ENCODE measurements at places on chromosomes 11 and 22.

- DNase-seq, result no peak
These were observed 337 bp downstream of the OR52B6 start for GRCh38 chr11:5581014-5581413.

- DNase-seq, result peak; percentile 20
These were observed 44.4 kb downstream of the SVIP start for GRCh38 chr11:22785251-22785650.

DNA sequence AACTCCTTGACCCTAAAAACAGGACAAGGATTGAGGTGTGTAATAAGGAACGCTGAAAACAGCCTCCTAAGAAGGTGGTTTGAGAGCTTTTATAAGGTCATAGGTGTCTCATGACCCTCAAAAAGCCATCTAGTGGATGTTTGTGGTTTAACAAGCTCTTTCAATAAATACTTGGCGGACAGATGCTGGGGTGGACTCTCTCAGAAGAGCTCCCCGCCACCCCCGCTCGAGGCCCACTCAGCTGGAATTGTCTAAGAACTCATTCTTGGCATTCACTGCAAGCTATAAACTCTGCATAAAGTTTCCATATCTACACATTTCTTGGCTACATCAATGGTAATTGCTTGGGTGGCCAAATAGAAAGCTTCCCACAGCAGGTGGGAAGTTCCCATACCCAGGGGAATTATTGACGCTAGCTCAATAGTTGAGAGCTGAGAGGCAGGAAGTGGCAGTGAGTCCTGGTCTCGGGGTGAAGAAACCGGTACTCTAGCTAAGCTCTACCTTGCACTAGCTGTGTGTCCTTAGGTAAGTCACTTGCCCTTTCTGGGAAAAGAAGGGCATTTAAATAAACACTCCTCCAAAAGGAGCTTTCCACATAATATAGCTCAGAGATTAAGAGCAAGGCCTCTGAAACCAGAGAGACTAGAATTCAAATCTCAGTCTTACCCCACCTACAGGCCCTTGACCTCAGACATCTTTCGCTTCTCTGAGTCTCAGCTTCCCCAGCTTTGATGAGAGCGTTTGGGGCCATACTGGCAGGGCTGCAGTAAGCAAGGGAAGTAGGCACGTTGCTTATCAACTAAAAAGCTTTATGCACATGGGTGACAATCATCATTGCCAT is 6.4 kb downstream of the MS4A15 start:
- no peak for DNase-seq

GRCh38 chr11:46345881-46346484 is 1.3 kb upstream of the DGKZ start:
- peak; percentile 55 for DNase-seq

GRCh38 chr11:41175304-41175972 is 284.0 kb downstream of the LRRC4C start:
- DNase-seq, result peak; percentile 32

- DNase-seq, result peak; percentile 84
These were observed at the start of gene OSBP2 for GRCh38 chr22:30694640-30695350. Gene OSBP2, plus strand, starts transcription at chr22:30694874. Its CDS starts 36 bp downstream, at chr22:30694910.

DNA sequence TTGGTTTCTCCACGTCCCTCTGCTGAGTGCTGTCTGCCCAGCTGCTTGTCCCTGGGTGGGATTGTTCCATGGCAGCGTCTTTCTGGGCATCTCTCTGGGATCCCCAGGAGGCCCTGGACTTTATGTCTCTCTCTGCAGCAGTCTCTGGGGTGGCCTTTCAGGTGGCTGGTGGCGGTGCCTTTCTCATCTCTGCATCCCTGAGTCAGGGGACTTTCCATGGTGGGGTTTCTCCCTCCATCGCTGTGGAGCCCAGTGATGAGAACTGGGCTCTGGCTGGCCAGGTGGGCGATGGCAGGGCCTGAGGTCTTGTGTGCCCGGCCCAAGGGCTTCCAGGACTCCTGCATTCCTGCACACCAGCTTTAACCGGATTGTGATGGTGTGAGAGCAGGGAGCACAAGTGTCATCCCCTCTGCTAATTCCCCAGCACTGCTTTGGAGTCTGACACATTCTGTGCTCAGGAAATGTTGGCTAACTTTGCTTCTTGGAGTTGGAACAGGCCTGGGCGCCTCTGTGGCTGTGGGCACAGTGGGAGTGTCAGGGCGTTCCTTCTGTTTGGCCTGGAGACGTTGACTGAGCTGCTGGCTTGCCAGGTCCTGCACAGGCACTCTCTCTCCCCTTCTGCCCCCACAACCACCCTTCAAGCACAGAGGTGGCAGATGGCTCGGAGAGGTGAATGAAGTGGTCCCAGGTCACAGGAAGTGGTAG is 27.9 kb downstream of the FAM83F start:
- DNase-seq, result no peak

GRCh38 chr11:36822829-36823228 is 224.8 kb upstream of the RAG2 start:
- DNase-seq, result no peak

GRCh38 chr22:37654563-37655251 is 3.8 kb upstream of the PDXP start:
- no peak for DNase-seq

- no peak for DNase-seq
These were observed 160.2 kb downstream of the FAT3 start for GRCh38 chr11:92384802-92385201.

- no peak for DNase-seq
These were observed 202.8 kb upstream of the GRIA4 start for GRCh38 chr11:105407101-105407500.

DNA sequence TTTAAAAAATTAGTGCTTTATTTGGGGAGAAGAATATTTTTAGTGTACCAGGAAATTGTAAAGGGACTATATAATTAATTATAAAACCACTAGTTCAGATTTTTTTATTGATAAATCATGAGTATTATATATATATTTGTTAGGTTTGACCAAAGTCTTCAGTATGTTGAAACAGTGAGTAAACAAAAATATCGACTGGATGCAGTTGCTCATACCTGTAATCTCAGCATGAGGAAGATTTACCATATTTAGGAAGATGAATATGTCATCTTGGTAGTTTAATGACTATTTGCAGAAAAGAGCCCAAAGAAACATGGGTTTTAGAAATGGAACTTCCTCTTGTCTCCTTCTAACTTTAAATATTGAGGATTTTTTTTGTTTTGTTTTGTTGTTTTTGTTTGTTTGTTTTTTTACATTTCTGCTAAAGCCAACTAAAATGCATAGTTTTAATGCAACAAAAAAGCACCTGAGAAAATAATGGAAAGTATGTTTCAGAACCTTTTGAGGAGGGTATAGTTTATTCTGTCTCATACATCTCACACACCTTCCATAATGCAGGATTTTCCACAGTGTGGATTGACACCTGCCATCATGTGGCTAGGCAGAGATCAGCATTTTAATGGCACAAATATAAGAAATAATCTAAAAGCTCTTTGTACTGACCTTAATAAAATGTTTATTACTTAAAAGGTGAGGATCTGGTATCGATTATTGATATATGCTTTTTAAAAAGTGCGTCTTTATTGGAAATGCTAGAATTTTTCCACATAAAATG is 114.3 kb downstream of the ARHGAP42 start:
- DNase-seq, result no peak

- no peak for DNase-seq
These were observed 1.3 kb downstream of the ARHGEF12 start for GRCh38 chr11:120337355-120338106.

- no peak for DNase-seq
These were observed 361 bp downstream of the SRPRA start for GRCh38 chr11:126268361-126268707.

- no peak for DNase-seq
These were observed 36.5 kb downstream of the OSBPL5 start for GRCh38 chr11:3128356-3129180.

- DNase-seq, result no peak
These were observed 39.1 kb upstream of the ACCSL start for GRCh38 chr11:44008698-44009097.

DNA sequence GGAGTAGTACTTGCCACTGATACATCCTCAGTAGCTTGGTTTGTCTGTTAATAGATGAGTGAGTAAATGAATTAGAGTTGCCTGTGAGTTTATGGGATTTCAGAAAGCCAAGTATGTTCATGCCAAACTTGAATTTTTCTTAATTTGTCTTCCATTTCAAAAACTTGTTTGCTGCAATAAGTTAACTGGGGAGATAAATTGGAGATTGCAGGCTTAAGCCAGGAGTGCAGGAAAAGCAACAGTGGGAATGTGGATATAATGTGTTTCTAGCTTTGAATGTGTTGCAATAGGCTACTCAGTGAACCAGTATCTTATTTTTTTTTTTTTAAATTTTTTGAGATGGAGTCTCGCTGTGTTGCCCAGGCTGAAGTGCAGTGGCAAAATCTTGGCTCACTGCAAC is 8.2 kb downstream of the OSBP2 start:
- no peak for DNase-seq

GRCh38 chr22:26677217-26677616 is 19.8 kb downstream of the MIAT start:
- DNase-seq, result no peak

- DNase-seq, result no peak
These were observed 148.3 kb upstream of the RASSF10 start for GRCh38 chr11:12860827-12861226.

DNA sequence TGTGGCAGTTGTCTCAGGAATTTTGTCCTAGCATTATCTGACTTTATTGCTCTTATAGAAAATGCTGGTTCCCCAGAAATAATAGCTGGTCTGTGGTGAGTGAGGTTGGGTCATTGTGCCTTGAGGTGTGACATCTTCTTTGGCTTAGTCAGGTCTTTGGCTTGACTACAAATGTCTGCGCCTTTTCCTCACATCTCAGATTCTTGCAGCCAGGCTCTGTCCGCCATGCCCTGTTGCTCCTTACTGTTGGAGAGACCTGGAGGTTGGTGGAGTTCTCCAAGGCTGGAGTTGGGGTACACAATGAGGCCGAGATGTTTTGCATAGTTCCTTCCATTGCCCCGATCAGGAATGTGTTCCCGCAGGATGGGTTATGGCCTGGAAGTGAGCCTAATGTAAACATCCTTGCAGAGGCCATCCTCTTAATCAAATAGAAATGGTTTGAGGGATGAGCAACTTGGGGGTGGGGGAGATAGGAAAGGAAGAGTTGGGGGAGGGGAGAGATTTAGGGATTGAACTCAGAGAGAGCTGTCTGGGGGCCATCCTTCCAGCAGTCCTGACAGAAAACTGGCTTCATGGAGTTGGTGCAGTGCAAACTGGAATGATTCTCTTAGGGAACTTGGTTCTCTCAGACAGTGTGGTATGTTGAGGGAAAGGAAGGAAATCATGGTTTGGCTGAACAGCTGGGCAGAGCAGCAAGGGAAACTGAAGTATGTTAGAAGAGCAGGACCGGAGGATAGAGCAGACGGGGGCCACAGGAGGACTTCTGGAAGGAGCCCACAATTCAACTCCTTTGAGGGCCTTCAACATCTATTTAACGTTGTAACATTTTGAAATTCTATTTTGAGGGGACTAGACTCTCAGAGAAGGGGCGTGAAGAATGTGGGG is 49.9 kb downstream of the ZBTB16 start:
- DNase-seq, result no peak

- DNase-seq, result no peak
These were observed 29.0 kb downstream of the PDE3B start for GRCh38 chr11:14672635-14673034.

DNA sequence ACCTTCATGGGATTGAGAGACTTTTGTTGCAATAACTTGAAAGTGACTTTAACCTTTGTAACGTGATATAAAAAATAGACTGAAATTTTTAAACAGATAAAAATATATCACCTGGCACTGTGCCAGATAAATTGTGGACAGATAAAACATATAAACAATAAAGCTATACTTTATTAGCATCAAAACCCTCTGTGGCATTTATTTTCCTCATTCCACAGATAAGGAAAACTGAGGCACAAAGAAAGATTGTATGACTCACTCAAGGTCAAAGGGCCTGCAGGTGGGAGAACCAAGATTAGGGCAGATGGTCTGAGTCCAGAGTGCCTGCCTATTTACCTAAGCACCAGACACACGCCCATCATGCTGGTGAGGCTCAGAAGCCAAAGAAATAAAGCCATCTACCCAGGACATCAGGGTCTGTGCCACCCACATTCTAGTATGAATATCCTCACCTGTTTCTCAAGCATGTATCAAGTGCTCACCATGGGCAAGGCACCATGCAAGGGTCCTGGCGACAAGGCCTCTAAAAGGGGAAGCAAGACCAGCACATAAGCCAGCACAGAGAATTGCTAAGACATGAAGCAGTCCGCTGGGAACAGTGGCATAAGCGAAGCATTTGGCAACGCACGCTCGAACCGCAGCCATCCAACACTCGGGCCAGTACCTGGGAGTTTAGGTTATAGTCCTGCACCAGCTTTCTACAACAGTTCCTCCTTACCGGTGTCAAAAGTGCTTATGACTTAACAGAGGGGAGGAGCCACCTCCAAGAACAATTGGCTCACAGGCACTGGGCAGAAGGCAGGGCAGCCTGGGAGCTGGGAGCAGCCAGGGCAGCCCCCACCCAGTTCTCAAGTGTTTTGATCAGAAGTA is 17.6 kb downstream of the MYH9 start:
- DNase-seq, result peak; percentile 72

DNA sequence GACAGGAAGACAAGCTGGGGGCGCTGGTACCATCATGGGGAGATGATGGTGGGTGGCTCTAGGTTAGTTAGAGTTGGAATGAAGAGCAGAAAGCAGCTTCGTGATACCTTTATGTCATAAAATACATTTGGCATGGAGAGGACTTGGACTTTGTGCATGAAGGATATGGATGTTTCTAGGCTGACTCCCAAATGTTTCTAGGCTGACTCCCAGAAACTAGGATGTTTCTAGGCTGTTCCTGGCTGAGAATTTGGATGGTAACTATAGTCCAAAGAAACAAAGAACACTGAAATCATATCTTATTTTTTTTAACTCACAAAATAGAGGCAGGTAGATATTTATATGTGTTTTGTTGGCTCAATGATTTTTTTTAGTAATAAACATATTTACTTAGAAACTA is 89.4 kb upstream of the VPREB1 start:
- DNase-seq, result no peak

GRCh38 chr22:43541462-43542407 is 129.9 kb downstream of the MPPED1 start:
- DNase-seq, result no peak

DNA sequence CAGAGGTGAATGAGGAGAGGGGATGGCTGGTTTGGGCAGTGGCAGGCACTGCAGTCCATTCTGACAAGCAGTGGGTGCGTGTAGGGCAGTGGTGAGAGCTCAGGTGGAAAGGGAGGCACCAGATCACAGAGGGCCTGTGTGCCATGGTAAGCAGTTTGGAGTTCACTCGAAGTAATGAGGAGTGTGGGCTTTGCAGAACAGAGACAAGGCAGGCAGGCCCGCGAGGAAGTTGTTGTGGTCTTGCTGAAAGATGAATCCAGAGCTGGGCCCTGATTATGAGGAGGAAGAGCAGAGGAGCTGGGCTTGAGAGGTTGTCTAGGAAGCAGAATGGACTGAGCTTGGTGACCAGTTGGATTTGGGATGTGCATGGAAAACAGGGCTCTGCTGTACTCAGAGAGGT is 1.6 kb upstream of the DNAJB13 start:
- DNase-seq, result no peak
